ENCODE measurements at places on chromosomes 1 and 21. TPM values are rescaled to one million over a fixed set of nuclear protein-coding genes. Genes with fewer than 3 reads are reported as not detected.

ST3GAL3 gene
- total RNA-seq = 21.3 TPM

- DNase-seq = no peak
Observed at GRCh38 chr1:228308085-228308601, 98.5 kb downstream of the TRIM11 start.

- DNase-seq = peak; percentile 30
Observed at GRCh38 chr1:1926886-1927660, 8.0 kb upstream of the TMEM52 start.

GBP7 gene
- not detected for total RNA-seq

GBP4 gene
- 9.0 TPM for total RNA-seq

DNA sequence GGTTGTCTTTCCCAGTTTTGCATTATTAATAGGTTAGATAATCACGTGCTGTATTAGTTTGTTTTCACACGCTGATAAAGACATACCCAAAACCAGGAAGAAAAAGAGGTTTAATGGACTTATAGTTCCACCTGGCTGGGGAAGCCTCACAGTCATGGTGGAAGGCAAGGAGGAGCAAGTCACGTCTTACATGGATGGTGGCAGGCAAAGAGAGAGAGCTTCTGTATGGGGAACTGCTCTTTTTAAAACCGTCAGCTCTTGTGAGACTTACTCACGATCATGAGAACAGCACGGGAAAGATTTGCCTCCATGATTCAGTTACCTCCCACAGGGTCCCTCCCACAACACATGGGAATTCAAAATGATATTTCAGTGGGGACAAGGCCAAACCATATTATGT, 2.3 kb upstream of the VCAM1 start:
- no peak for DNase-seq

DNA sequence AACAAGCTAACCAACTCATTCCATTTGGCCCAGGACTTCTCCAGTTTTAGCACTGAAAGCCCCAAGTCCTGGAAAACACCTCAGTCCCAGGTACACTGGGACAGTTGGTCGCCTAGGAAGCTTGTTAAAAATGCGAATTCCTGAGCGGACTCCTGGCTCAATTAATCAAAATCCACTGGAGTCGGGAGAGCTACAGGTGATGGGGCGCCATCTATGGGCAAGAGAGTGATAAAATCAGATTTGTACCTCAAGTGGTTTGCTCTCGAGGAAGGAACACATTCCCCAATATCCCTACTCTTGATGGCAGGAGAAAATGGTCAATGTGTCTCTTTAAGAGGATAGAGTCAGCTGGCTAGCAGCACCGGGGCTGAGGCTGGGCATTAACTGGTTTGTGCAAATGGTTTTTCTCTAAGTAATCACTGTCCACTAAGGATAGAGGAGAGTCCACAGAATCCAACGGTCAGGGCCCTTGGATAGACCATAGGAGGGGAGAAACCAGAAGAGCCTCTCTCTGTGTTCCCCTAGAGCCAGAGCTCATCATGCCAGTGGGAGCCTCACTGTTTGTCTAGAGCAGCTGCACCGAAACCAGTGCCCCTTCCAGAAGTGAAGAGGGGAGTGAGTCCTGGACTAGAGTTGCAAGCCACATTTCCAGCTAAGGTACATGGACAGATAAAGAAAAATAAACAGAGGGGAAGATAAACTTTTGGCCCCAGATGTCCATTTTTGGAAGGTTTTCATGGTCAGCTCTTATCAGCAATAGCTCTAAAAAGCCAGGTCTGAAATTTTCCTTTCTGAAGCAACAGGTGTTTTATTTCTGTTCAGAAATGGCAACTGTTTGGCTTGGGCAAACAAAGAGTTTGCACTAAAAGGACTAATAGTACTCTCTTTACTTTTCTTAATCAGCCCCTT, 148.5 kb downstream of the TENT5C start:
- peak; percentile 87 for DNase-seq

DNA sequence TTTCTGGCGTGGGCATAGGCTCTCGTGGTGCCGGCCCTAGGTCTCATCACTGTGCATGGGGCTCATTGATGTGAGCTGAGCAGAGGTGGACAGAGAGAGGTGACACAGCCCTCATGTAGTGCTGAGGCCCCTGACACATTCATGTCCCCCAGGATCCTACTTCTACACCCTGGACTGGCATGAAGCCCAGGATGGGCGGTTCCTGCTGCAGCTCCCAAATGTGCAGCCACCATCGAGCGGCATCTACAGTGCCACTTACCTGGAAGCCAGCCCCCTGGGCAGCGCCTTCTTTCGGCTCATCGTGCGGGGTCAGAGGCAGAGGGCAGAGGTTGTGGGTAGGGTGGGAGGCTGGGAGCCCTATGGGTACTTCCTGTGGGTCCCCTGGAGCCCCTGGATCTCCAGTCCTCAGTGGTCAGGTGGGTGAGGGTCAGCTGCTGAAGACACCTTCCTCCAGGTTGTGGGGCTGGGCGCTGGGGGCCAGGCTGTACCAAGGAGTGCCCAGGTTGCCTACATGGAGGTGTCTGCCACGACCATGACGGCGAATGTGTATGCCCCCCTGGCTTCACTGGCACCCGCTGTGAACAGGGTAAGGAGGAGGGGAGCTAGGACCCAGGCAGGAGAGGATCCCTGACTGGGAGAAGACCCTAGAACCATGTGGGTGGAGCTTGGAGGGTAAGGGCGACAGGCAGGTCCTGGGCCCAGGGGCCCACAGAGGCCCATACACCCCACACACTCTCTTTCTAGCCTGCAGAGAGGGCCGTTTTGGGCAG, 6.1 kb downstream of the TIE1 start:
- no peak for DNase-seq

DNA sequence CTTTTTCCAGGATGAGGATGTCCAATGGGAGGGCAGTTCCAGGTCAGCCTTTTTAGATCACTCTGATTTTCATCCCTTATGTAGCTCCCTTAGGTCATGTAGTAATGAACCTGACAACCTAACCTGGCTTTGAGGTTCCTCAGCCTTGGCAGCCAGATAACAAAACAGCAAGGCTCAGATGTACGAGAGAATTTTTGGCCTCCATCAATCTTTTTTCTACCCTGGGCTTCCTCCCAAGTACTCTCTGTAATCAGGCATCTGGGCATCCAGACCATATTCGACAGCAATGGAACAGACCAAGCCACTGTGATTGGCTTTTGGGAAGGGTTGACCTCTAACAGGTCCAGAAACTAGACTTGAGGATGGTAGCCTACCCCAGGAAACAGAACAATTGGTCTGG, 38.6 kb downstream of the KCNH1 start:
- no peak for DNase-seq

GRCh38 chr1:193321242-193321840, 134.9 kb upstream of the B3GALT2 start:
- DNase-seq = peak; percentile 19

- no peak for DNase-seq
Observed at GRCh38 chr1:19412654-19413053, 72.7 kb downstream of the CAPZB start.

MORN1 gene
- total RNA-seq = 24.7 TPM

FCRLB gene
- 2.3 TPM for total RNA-seq

LRRC71 gene
- total RNA-seq = 0.50 TPM

GRCh38 chr1:65821386-65821785, 28.7 kb downstream of the PDE4B start:
- DNase-seq = no peak

TCHHL1 gene
- total RNA-seq = not detected

RXFP4 gene
- not detected for total RNA-seq

RNF11 gene
- total RNA-seq = 105 TPM

- no peak for DNase-seq
Observed at GRCh38 chr21:18705971-18706370, 302.4 kb upstream of the TMPRSS15 start.

- DNase-seq = no peak
Observed at GRCh38 chr1:57058652-57059501, 93.1 kb upstream of the C8B start.

GRCh38 chr1:19361611-19362147, 49.6 kb downstream of the SLC66A1 start:
- no peak for DNase-seq

RAB13 gene
- 142 TPM for total RNA-seq

GRCh38 chr1:156245451-156246232, 2.2 kb downstream of the PAQR6 start:
- peak; percentile 83 for DNase-seq

Measured in kidney (tissue), 22 donors.